ENCODE measurements at places on chromosomes 13 and 19.

- DNase-seq: no peak
These were observed 22.8 kb upstream of the RNF17 start for GRCh38 chr13:24741016-24741662.

DNA sequence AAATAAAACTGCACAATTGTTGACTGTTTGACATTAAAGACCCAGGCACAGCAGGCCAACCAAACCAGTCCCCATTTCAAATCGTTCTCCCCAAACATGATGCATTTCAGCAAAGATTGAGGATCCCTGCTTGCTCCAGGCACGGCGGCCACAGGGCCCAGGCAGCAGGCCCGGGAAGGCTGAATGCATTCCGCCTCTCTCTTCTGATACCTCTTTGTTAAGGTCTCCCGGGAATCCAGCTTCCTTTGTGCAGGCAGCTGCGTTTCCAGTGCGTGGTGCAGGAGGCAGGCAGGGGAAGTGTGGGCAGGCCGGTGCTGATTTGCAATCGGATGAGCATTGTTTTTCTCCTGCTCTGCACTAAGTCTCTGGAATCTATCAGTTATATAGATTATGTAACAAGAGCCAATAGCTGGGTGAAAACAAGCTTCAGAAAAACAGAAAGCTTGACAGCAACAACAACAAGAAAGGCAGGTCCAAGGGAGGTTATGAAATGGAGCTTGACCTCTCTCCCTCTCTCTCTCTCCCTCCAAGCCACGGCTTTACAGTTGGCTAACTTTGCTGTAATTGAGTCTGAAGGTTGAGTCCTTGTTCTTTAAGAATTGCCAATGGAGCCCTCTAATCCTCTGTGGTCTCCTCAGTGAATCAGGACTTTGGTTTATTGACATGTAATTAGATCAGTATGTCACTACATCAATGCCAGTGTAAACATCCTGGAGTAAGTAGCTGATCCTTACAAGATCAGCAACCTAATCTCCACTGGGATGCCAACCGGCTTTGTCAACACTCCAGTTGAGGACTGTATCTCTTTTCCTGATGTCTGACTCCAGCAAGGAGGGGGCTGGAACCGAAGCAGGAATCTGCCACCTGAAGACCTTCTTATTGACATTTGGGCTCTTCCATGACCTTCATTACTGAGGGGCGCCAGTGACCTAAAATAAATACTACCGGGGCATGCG is 338.0 kb downstream of the TEX29 start:
- DNase-seq: no peak

GRCh38 chr13:110624766-110625756 is 9.7 kb downstream of the NAXD start:
- DNase-seq: no peak

DNA sequence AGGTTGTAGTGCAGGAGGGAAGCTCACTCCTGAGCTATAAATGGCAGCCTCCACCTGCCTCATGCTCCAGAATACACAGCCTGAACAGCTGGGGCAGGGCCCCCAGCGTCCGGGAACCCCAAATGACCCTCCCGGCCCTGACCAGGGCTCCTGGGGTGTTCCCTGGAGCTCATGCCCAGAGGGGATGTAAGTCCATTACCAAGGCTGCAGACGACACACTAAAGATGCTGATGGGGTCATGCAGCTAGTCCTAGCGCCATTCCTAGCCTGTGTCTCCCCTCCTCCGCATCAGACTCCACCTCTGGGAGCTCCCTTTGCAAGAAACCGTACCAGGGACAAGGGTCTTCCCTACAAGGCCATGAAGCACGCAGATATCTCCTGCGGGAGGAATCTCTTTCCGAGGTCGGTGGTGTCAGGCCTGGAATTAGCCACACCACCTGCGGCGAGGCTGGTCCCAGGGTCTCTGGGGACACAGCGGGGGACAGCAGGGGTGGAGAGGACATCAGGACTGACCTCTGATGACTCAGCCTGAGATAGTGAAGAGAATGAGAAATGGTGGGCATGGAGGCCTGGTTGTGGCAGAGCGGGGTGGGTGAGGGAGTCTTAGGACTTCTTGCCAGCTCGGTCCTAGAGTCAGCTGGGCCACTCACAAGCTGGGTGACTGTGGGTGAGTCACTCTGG is 11.9 kb upstream of the TPM4 start:
- no peak for DNase-seq

DNA sequence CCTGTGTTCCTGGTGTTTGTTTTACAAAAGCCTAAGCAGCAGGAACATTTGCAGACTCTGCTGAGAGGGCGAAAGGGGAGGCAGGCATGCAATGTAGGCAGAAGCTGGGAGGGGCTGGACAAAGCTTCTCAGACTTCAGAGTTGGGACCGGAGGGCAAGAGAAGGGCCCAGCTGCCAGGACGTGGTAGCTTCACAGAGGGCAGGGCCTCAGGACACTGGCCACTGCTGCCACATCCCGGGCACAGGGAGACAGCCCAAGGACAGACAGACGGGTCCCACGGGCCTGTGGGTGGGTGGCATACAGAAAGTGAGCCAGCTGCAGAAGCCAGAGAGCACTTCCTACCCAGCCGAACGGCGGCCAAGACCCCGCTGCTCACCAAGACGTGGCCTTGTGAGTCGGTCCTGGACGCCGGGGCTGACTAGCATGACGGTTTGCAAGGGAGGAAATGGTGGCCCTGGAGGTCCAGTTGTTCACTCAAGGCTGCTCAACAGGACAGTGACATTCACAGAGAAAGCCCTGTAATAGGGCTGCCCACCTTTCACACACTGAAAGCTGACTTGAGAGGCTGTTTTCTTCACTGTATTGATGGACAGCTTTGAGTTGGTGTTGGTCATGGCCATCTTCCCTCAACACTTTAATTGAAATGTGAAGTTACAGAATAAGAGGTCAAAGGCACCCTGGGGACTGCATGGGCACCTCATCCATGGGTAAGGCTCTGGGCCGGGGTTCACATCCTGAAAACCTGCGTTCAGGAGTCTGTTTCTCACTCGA is 23.7 kb upstream of the TFDP1 start:
- DNase-seq: no peak

GRCh38 chr13:43122791-43123190 is 99.4 kb downstream of the DNAJC15 start:
- no peak for DNase-seq

DNA sequence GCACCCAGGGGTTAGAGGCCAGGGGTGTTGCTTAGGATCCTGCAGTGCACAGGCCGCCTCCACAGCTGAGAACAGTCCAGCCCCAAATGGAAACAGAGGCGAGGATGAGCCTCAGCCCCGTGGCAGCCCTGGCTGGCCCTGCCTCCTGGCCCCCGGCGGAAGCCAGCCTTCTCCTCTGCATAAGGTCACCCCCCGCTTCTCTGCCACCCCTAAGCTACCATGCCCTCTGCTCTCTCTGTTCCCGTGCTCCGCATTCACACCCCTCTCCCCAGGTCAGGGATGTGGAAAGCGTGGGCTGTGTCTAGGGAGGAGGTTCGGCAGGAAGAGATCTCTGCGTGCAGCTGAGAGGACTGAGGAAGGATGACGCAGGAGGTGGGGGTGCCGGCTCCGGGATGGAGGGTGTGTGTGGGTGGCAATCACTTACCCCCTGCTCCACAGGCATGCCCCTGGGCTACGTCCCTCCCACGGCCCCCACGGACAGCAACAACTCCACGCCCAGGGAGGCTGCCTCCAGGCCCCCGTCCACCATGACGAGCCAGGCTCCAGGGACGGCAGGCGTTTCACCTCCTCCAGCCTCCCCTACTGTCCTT is 6.0 kb downstream of the SSC5D start:
- no peak for DNase-seq

DNA sequence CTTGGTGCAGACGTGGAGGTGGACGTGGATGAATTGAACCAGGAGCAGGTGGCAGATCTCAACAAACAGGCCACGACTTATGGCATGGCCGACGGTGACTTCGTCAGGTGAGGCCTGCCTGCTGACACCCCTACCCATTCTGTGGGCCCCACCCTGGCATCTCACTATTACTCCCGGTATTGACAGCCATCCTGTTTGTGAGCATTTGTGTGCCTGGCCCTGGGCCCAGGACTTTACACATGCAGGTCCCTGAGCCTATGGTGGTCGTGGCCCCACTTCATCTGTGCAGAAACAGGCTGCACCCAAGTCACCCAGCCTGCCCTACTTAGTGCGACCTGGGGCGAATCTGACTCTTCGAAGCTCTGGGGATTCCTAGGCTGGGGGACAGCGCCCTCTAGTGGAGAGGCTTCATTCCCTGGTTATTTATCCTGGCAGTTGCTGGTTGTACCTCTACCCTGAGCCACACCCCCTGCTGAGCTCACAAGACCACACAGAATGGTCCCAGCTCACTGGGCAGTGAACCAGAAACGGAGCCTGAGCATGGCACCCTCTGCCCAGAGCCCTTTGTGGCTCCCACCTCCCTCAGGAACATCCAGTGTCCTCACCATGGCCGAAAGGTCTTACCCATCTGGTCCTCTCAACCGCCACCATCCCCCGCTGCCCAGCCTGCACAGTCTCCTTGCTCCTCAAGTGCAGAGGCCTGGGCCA is 16.9 kb downstream of the ZNF296 start:
- peak; percentile 63 for DNase-seq

DNA sequence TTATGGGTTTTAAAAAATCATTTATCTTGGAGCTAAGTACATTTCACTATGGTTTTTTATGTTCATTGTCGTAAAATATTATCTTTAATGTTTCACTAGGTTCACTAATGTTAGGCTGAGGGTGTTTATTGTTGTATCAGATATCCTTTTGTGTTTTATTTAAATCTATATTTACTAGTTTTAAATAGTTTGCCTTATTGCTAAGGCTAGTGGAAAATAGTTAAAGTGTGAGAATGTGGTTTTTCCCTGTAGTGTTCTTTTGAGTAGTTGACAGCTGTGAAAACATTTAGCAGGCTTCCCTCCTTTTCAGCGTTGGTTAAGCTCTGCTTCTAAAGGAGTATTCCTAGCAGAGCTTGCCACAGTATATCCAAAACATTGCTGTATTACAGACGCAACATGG is 139.0 kb downstream of the TM9SF2 start:
- DNase-seq: no peak

DNA sequence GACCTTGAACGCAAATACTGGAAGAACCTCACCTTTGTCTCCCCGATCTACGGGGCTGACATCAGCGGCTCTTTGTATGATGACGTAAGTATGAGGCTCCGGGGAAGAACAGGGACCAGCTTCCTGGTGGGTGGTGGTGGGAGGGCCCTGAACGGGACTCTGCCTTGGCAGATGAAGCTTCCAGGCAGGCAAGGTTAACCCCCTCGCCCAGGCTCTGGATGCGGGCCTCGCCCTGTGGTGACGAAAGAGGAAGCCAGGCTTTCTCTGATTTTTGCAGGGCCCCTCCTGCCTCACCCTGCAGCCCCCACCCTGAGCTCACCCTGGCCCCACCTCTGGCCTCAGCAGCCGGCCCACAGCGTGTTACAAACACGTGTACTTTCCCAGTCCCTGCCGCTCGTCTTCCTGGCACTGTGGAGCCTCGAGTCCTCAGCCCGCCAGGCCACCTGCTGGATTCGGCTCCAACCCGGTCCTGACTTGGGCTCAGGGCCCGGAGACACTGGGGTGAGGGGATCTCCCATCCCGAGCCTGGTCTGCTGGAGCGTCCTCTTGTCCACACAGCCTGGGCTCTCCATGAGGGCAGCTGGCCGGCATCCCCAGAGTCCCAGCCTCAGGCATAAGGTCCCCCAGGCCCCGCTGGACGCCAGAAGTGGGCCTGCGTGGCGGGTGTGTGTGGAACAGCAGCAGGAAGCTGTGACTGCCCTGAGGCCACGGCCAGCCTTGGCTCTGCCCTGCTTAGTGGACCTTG is 72.4 kb downstream of the KDM4B start:
- no peak for DNase-seq

DNA sequence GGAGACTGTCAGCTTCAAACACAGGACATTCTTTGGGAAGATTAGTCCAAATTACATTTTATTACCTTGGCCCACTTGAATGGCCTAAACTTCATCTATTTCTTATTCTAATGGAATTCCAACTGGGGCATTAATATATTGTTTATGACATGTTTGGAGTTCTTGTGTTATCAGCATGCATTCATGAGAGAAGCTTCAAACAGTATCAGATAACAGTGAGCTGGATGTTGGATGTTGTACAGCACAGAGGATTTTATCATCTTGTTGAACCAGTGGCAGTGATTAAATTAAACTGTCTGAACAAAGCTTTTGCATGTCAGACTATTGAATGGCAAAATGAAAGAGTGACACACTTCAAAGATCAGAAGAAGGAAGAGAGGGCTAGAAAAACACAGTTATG is 50.0 kb downstream of the MZT1 start:
- DNase-seq: no peak

DNA sequence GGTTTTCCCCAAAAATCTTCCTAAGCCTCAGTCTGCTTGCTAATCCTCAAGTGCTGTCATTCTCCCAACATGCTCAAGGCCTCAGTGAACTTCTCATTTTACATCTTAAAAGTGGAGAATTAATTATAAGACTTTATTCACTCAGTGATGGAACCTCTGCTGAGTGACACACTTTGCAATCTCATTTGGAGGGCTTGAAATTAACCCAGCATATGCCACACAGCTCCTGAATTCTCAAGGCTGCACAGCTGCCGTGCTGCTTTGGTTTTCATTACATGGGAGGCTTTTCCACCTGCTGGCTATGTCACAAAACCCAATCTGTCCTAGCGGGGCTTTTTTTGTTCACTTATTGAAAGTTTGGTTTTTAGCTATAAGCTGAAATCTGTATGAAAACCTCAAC is 28.3 kb upstream of the SERPINE3 start:
- DNase-seq: no peak

DNA sequence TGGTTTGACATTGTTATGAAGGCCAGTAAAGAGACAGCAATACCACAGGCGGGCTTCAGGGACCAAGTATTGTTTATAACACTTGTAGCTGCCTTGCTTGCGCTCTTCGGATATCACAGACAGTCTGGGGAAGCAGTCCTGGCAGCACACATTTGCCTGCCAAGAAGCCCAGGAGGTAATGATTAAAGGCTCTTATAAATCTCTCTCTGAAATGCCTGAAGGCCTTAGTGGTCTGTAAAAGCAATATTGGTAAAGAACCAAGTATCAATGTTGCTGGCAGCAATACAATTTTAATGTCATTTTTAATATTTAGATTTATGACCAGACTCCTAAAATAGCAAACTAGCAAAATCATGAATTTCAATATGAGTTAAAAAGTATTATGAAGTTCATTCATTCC is 1312.4 kb downstream of the PCDH9 start:
- peak; percentile 38 for DNase-seq

DNA sequence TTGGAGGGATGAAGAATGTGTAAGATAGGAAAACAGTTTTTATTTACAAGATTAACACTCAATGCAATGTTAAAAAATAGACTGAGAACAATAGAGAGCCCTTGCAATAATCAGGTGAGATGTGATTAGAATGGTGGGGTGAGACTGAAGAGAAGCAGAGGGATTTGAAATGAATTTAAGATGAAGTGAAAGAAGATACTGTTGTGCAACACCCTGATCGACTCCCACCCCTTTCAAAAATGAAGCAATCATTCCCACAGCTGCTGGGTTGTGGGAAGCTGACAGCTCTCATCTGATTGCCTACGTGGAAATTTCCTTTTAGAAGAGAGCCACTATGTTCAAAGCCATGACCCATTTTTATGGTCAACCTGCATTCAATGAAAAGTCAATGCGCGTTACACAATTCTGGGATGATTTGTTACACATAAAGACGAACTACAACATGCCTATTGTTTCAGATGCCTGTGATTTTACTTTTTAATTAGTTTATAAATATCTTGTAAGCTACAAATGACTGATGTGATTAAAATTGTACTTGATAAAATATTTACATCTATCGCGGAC is 1374.8 kb downstream of the PCDH9 start:
- DNase-seq: no peak

GRCh38 chr19:44573627-44574026 is 39.7 kb upstream of the IGSF23 start:
- DNase-seq: no peak

All from HFF-Myc (cell line).